ENCODE measurements at places on chromosomes 1 and 21.
A peak's percentile ranks its signal among the peaks of the same experiment; 100 is the strongest.

DNA sequence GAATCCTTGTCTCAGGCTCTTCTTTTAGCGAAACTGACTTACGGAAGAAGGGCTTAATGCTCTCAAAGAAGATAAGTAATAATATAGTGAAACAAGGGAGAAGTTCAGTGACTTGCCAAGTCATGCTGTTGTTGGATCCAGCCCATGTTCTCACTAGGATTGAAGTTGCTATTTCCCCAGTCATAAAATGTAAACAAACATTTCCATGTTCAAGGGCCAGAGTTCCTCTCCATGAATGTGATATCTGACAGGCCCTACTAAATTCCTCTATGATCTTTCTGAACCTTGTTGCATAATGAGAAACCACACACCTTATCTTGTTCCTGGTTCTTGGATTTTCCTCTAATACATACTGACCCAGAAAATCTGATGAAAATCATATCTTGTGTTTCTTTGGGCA is 876.5 kb upstream of the B3GALT2 start:
- DNase-seq = no peak

DNA sequence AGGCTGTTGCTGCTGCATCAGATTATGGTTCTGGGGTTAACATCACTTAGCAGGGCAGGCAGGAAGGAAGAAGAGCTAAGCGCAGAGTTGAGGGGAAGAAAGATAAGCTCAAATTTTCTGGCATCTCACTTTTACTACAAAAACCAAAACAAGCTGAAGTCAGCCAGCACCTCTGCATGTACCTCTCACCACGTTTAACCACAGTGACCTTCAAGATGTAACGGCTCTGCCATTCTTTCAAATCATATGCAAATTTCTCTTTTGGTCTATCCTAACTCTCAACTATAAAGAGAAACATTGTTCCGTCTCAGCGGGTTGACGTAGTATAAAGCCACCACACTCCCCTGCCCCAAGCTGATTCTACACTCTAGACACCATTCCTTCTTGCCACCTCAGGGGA is 154.4 kb downstream of the OMA1 start:
- DNase-seq = no peak

DNA sequence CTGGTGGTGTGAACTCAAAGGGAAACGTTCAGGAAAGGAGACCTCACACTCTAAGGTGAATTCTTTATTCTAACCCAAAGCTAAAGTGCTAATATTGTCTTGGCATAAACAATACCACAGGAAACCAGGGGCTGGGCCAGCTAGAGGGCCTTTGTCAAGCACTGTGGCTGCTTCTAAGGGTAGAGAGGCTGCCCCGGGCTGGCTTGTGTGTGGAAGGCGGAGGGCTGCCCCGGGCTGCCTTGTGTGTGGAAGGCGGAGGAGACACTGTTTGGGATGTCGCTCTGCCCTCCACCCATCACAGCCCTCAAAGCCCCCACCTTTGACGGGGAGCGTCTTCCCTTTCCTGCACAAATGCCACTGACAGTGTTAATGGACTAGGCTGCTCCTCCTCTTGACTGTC is 216.8 kb downstream of the TOMM20 start:
- no peak for DNase-seq

DNA sequence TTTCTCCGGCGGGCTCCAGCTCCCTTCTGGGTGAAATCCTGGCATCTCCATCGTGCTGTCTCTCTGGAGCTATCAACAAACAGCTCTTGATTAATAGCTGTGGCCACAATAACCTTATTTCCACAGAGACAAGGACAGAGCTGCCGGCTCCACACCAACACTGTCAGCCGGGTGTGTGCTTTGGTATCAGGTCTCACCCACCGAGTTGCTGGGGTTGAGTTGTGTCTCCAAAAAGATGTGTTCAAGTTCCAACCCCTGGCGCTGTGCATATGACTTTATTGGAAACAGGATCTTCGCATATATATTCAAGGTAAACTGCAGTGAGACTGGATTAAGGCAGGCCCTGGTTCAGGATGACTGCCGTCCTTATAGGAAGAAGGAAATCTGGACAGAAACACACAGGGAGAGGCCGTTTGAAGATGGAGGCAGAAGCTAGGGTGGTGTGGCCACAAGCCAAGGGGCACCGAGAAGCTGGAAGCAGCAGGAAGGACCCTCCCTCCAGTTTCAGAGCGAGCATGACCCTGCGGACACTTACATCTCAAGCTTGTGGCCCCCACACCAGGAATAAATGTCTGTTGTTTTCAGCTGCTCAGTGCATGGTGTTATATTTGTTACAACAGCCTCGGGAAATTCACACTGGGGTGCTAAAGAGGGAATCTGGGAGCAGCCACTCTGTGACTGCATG is 88.4 kb upstream of the TMPRSS2 start:
- DNase-seq = no peak

DNA sequence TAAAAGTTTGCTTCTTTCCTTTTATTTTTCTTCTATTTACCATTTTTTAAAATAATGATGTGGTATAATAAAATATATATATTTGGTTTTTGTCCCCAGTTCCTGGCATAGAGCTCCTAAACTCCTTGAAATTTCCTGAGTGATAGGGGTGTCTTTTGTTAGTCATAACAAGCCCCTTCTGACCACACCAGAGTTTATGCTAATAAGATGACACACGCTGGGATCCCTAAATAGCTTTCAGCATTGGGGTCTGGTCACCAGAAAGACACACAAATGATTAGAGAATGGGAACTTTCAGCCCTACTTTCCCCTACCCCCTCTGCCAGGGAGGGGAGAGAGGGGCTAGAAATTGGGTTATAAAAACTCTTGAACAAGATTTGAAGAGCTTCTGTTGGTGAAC is 56.2 kb downstream of the COL24A1 start:
- no peak for DNase-seq

- DNase-seq = no peak
Observed at GRCh38 chr1:94607398-94607797, 65.8 kb upstream of the F3 start.

DNA sequence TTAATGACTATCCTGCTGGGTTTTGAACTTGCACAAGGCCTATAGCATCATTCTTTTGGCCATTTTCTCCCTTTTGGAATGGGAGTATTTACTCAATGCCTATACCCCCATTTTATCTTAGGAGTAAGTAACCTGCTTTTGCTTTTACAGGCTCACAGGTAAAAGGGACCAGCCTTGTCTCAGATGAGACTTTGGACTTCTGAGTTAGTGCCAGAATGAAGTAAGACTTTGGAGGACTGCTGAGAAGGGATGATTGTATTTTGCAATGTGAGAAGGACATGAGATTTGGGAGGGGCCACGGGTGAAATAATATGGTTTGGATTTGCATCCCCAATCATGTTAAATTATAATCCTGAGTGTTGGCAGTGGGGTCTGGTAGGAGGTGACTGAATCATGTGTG is 212.7 kb downstream of the FAF1 start:
- DNase-seq = no peak

GRCh38 chr21:45082736-45083135 is 8.4 kb downstream of the ADARB1 start:
- no peak for DNase-seq

GRCh38 chr1:153533689-153534201 is 2.0 kb downstream of the S100A6 start:
- peak; percentile 86 for DNase-seq

DNA sequence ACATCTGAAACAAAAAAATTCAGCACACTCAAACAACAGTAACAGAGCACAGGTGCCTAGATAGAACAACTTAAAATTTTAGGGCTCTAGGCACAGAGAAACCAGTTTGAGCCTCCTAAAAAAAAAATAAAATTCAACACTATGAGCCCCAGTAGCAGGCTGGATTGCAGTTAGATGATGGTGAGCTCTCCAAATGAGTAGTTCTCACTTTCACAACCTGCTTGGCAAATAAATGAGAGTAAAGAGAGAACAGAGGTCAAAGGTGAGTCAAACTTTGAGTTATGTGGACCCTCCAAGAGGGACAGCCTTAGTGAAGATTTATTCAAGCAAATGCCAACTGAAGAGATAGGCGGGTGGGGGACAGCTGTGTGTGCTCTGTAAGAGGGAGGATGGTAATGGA is 3.6 kb downstream of the BEND5 start:
- no peak for DNase-seq

DNA sequence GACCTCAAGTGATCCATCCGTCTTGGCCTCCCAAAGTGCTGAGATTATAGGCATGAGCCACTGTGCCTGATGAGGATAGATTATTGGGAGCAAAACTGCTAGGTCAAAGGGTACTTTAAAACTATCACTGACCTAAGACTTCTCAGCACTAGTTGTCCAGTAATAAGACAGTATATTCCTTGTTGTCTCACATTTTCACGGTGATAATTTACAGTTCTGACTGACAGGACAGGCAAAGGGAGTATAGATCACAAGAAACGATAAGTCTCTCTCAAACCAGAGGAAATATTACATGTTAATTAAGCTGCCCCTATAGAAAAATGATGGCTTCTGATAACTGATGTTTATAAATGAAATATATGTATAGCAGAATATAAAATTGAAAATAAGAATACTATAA is 3.7 kb downstream of the MRPS14 start:
- DNase-seq = no peak

DNA sequence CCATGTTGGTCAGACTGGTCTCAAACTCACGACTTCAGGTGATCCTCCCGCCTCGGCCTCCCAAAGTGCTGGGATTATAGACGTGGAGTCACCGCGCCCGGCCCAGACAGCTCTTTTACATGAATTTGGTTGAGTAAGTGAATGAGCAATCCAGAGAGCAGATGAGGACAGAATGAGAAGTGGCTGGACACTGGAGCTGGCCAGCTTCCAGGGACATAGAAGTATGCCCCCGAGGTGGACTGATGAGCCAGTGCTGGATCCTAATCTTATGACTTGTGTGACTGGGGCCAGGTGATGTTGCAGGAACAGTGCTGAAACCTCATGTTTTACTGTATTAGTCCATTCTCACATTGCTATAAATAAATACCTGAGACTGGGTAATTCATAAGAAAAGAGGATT is 35.9 kb upstream of the KANK4 start:
- no peak for DNase-seq

- no peak for DNase-seq
Observed at GRCh38 chr1:54347955-54348699, 58.1 kb downstream of the SSBP3 start.
